ENCODE measurements at places on chromosomes 2 and 18. TPM values are rescaled to one million over a fixed set of nuclear protein-coding genes. Genes with fewer than 3 reads are reported as not detected.

DNAJC10 gene
- polyA plus RNA-seq: 184 TPM

RIOK3 gene
- polyA plus RNA-seq: 98.1 TPM

SNORC gene
- polyA plus RNA-seq: 1.6 TPM

GDF7 gene
- 2.6 TPM for polyA plus RNA-seq

LRP1B gene
- polyA plus RNA-seq: 1.1 TPM

VPS54 gene
- polyA plus RNA-seq: 58.5 TPM

SLC39A10 gene
- polyA plus RNA-seq: 92.6 TPM

TEKT4 gene
- 0.20 TPM for polyA plus RNA-seq

MITD1 gene
- polyA plus RNA-seq: 59.4 TPM

Data from left kidney (tissue), 8 donors.